ENCODE measurements at places on chromosomes 7 and 10.

DNA sequence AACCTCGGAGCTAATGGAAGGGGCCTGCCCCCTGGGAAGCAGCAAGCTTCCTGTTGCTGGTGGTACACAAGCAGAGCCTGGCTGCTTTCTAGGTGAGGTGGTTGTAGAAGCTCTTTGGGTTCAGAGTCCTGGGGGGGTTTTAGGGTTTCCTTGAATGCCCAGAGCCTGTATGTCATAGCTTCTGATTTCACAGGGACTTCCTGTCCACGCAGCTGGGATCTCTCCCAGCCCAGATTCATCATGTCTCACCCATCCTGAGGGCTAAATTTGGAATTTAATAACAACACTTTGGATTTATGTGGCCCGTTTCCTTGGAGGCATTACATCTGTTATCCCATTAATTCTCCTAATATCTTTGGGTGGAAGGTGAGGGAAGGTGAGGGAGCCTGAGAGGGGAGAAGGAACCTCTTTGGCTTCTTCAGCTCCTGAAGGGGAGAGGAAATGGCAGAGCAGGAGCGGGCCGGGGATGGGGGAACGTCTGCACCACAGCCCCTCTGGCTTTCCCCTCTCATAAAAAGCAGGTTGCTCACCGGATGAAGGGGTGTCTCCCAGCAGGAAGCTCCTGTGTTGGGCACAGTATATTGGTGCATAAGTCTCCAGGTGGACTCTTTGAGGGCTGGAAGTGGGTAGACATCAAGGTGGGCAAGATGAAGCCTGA, 19.7 kb downstream of the RPS24 start:
- no peak for DNase-seq

GRCh38 chr10:101095550-101096213, 33.9 kb downstream of the KAZALD1 start:
- DNase-seq, result no peak

GRCh38 chr10:71331736-71332135, 12.7 kb downstream of the SLC29A3 start:
- no peak for DNase-seq

DNA sequence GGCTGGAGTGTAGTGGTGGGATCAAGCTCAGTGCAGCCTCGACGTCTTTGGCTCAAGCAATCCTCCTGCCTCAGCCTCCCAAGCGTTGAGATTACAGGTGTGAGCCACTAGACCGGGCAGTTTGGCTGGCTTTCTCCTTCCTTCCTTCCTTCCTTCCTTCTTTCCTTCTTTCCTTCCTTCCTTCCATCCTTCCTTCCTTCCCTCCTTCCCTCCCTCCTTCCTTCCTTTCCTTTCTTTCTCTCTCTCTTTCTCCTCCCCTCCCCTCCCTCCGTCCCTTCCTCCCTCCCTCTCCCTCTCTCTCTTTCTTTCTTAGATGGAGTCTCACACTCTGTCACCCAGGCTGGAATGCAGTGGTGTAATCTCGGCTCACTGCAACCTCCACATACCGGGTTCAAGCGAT, 7.6 kb upstream of the VPS37D start:
- no peak for DNase-seq

GRCh38 chr7:77327067-77327931, 88.8 kb downstream of the GSAP start:
- no peak for DNase-seq

DNA sequence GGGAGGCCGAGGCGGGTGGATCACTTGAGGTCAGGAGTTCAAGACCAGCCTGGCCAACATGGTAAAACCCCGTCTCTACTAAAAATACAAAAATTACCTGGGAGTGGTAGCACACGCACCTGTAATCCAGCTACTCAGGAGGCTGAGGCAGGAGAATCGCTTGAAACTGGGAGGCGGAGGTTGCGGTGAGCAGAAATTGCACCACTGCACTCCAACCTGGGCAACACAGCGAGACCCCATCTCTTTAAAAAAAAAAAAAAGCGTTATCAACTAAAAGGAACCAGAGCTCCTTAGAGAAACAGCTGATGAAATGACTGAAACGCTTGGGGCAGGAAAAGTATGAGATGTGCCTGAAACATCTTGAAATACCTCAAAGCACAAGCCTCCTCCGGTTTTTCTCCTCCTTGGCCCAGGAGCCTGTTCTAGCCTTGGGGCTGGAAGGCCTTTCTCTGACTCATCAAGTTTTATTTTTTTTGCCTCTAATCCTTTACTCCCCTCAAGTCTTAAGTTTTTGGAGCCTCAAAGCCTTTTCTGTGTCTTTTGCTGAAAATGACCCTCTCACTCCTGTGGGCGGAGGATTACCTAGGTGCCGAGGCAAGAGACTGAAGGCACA, 2.6 kb upstream of the METTL27 start:
- DNase-seq, result no peak

DNA sequence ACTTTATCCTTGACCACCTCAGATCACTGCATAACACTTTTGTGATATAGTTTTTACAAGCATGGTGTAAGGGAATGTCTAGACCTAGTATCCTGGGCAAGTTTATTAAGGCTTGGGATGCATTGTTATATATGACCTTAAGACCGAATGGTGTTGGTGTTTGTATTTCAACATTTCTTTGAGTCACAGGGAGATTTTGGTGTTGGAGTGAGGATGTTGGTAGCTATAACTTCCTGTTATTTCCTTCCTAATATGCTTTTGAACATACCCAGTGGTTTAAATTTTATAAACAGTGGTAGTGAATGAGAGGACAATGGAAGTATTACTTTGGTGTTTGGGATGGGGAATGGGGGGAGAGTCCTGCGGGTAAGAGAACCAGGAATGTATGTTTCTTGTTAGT, 2.6 kb downstream of the EXOC4 start:
- no peak for DNase-seq

Data from NCI-H1417 treated with DMSO at 0.1 percent for 48 hours (cell line).